ENCODE measurements at places on chromosomes 1 and 21.

- peak; percentile 26 for DNase-seq
Observed at GRCh38 chr1:27521336-27521831, 31.4 kb upstream of the WASF2 start.

DNA sequence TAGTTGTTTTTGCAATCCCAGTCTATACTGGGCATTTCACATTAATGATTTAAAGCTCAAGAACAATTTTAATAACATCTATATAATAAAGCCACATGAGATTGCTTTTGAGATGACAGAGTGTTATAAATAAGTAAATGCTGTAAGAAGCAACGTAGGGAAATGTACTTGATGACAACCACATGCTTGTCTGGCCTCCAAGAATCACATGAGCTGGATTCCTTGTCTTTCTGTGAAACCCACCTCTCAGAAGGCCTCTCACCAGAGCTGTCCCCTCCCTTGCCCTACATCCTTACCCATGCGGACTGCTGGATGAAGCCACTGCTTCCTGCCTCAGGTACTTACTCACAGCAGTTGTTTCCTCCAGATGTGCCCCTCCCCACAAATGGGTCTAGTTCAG, 145.1 kb upstream of the CTTNBP2NL start:
- no peak for DNase-seq

DNA sequence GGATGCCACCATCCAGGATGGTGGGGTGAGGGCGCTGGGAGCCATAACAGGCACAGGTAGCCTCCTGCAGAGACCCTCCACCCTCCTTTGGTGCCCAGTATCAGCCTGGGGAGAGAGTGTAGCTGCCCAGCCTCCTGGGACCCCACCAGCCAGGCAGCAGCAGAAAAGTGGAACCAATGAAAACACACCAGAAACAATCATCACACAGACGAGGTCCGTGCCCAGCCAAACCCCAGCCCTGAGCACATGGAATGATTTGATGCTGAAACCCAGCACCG, 285.1 kb downstream of the PTPRU start:
- DNase-seq = no peak

- DNase-seq = no peak
Observed at GRCh38 chr1:2038229-2038628, 12.0 kb upstream of the PRKCZ start.

DNA sequence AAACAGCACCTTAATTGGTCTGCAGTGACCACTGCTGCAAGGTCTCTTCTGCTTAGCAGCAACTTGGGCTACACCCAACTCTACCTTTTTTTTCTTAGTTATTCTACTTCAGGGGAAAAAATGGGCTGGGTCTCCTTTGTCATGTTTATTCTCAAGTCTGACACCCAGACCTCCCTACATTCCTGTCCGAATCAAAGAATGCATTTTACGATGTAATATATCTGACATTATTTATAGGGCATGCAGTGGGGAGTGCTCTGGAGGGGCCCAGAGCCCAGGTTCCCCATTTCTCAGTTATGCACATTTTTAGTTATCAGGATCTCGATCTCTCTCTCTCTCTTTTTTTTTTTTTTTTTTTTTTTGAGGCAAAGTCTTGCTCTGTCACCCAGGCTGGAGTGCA, 50.5 kb downstream of the OPTC start:
- DNase-seq = no peak

DNA sequence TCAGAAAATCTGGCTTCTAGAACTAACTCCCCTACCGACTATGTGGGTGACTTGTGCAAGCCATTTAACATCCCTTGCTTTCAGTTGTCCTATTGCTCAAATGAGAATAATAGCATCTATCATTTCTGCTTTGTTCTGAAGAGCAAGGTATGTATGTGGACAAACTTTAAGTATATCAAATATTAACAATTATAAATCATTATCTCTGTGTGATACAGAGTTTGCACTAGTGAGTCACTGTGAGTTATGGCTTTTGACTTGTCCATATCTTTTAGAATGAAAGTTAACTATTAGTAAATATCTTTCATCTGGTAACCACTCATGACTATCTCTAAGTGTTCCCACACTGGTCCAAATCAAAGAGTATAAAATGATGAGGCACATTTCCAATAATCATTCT, 812.9 kb upstream of the ADGRL2 start:
- no peak for DNase-seq

DNA sequence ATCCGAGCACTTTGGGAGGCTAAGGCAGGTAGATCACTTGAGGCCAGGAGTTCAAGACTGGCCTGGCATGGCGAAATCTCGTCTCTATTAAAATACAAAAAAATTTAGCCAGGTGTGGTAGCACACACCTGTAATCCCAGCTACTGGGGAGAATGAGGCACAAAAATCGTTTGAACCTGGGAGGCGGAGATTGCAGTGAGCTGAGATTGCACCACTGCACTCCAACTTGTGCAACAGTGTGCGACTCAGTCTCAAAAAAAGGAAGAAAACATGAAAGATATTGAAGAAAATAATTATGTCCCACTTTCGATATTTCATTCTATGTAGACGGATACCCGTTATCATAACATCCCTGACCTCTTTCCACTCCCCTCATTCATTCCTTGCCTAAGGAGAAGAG, 19.2 kb downstream of the TUT4 start:
- no peak for DNase-seq

All from stimulated activated CD8-positive, alpha-beta memory T cell treated with anti-CD3 and anti-CD28 coated beads, Interleukin-2, amount 100 ng/mL, for 1 hour (primary cell).